ENCODE measurements at places on chromosomes 3 and 15. TPM values are rescaled to one million over a fixed set of nuclear protein-coding genes. Genes with fewer than 3 reads are reported as not detected.

The ERC2 gene
- total RNA-seq = 1.1 TPM

DNA sequence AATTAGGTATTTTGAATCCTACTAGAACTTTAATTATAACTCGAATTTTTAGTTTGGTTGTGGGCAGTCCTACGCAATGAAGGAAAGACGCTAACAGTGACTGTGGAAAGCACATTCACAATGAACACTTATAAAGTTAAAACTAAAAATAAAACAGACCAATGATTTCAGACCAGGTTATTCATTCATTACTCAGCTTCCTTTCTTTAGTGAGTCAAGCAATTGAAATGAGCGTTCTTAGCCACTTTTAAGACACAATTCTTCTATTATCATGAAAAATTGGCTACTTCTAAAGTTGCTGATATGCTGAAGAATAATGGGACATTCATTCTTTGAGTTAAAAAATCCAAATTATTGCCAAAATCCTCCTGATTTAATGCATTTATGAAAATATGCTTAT lies 66.0 kb upstream of the CMSS1 start:
- DNase-seq = no peak

GRCh38 chr15:51163843-51164242 lies 69.1 kb upstream of the TNFAIP8L3 start:
- DNase-seq = no peak

DNA sequence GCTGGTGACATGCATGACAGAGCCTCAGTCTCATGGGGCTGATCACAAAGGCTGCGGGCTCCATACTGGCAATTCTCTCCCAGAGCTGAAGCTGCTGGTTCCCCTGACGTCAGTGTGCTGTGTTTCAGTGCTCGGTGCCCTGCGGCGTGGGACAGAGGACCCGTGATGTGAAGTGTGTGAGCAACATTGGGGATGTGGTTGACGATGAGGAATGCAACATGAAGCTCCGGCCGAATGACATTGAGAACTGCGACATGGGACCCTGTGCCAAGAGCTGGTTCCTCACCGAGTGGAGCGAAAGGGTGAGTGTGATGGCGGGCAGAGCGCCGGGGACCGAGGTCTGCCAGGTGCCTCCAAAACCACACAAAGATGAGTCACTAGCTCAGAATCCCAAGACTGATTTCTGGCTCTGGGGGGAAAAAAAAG lies 62.0 kb upstream of the NR2E3 start:
- no peak for DNase-seq

- DNase-seq = no peak
These were observed 21.4 kb upstream of the CSPG4 start for GRCh38 chr15:75733761-75734651.

The ENTPD3 gene
- 30.1 TPM for total RNA-seq

GRCh38 chr3:146164971-146165769 lies 4.2 kb upstream of the PLOD2 start:
- DNase-seq = no peak

The FAM107A gene
- total RNA-seq = 102 TPM

All from ureter (tissue), 1 donor.